ENCODE measurements at places on chromosomes 6 and 20.
A peak's percentile ranks its signal among the peaks of the same experiment; 100 is the strongest.

GRCh38 chr6:160194808-160195207 is 63.8 kb downstream of the SLC22A2 start:
- no peak for DNase-seq

DNA sequence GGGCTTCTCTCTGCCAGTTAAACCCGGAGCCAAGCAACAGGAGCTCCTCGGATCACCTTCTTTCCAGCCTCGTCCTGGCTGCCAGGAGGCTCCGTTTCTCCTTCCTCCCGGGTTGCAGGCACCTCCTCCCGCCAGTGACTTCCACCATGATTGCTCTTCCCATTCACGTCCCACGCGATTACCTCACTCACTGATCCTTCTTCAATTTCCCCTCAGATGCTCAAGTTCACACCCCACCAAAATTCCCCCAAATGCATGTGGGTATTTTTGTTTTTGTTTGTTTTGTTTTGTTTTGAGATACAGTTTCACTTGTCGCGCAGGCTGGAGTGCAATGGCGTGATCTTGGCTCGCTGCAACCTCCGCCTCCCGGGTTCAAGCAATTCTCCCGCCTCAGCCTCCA is 25.1 kb downstream of the KCNQ2 start:
- DNase-seq: no peak

DNA sequence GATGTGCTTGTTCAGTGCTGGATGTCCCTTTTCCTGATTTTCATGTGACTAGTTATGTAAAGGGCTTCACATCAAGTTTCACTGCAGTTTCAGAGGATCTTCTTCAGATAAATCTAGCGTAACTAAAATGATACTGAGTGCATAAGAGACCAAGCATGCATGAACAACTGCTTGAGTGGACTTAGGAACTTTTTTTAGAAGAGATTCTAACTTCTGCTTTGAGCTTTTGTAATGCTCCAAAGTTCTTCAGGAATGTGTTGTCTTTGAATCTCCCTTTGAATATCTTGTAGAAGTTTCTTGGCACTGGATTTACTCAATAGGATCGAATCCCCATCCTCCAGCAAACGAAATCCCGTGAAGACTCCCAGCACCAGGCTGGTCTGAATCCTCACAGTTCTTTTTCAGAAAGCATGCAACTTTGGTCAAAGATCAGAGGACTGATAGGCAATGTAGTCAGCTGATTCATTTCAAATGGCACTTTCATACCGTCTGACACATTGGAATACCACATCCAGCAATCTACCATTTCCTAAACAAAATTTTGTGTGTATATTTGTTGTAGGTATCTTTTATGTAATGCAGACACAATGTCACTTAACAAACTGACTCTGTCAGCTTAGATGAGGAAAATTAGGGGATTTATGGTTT is 33.2 kb downstream of the ENPP1 start:
- no peak for DNase-seq

- DNase-seq: peak; percentile 52
Measured at GRCh38 chr20:36666181-36666740, 20.3 kb upstream of the SLA2 start.

DNA sequence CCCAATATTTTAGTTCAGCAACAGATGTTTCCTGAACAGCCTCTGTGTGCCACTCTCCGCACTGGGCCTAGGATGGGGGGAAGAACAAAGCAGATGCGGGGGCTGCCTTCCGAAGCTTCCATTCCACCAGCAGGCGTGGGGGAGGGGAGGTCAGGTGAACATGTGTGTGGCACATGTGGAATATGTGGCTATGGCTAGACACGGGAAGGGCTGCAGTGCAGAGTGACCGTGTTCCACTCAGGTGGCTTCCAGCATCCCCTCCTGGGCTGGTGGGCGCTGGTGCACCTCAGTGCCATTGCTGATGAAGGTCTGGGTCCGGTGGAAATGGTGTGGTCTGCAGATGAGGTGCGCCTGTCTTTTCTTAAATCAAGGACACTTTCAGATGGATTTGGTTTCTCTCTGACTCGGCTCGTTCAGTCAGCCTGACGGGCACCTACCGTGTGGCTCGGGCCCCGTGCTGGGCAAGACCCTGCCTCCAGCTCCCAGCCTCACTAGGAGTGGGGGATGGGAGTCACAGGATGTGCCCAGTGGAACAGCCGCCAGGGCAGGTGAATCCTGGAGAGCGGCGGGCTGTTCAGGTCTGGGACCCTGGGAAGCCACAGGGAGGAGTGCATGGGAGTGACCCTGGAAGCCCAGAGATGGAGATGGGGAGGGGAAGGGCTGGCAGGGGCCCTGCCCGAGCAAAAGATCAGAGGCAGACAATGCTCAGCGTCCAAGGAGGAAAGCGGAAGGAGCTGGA is 111.0 kb downstream of the SYCP2 start:
- DNase-seq: no peak

- no peak for DNase-seq
Measured at GRCh38 chr20:62345681-62346370, 21.3 kb downstream of the LAMA5 start.

DNA sequence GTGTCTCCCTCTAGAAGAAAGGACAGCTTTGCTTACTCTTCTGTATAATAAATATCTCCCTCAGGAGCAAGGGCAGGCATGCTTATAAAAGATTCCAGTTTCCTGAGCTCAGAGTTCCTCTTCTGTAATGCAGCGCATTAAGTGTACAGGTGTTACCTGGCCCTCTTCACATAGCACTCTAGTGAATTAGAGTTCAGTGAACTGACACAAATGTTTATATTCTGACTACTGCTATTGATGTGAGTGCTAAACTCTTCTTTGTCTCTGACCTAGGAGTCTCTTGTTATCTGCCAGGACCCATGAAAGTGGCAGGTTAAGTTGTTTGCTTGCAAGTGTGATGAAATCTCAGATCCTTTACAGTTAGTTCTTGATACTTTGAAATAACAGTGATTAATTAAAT is 33.5 kb downstream of the CYB5R4 start:
- DNase-seq: no peak

DNA sequence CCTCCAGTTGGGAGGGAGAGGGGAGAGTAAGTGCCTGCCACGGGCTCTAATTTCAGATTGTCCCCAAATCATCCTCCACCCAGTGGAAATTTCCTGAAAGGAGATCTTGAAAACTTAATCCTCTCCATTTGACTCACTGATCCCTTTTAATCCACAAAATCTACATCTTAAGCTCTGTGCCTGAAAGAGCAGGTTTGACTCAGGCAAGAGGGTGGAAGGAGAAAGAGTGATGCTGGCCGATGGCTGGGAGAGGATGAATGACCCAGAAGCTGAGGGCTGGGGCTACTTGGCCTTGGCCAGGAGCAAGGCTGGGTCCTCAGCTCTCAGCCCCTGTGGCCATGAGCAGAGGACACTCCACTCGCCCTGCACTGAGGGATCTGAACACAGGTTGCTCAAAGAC is 8.1 kb downstream of the BPIFA2 start:
- no peak for DNase-seq

- DNase-seq: peak; percentile 10
Measured at GRCh38 chr20:45985573-45985972, 13.6 kb upstream of the ZNF335 start.

DNA sequence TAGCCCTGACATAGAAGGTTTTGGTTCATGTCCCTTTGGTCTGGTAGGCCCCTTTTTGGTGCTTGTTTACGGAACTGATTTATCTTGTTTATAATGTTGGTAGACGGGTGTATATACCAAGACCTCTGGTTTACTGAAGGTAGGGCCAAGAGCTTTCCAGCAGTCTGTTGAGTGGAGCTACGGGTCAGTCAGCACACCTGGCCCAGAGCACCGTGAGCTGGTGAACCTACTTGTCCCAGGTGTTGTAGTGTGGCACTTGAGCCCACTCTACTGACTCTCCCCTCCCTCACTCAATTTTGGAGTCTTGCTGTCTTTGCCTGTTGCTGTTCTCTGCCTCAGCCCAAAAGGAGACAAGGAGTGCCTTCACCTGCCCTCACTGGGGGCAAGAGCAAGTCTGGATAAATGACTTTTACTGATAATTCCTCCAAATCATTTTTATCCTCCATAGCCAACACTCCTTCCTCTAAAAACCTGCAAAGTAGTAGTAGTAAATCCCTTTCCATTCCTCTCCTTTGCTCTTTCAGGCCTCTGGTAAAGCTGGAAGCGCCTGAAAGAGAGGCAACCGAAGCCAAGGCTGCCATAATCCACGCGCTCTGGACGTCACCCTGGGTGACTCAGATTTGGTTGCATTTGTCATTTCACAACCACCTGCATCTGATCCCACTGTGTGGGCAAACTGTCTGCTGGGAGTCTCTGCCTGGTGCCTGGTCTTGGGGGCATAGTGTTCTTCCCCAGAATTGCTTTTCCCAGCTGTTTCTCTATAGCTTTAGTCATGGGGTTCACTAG is 22.2 kb downstream of the RREB1 start:
- no peak for DNase-seq

DNA sequence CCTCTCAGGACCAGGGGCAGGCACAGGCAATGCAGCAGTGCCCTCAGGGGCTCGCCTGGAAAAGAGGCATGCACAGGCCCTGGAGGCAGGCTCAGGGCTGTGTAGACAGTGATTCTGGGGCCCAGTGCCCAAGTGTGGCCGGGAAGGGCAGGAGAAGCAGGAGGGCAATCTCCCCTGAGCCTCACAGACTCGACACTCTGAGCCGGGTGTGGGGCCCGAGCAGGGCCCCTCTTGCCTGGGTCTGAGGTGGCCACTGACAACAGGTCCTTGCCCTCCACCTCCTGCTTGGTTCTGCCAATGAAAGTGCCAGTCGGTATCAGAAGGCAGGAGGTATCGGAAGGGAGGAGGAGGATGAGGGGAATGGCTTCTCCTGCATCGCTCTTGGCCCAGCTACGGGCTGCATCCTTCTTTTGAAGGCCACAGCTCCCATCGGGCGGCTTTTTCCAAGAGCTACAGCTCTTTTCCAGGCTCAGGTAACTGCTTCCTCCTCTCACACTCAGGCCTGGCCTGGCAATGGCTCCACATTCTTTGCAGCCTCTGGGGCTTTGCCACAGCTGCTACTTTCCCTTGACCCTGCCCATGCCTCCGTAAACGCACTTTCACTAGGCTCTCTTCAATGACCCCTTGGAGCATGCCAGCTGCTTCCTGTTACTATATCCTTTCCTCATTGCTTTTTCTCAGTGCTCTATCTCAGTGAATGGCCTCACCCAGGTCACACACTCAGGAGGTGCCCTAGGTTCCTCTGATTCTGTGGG is 24.5 kb downstream of the GABRR2 start:
- no peak for DNase-seq

GRCh38 chr20:32112841-32113240 is 3.3 kb downstream of the TM9SF4 start:
- DNase-seq: no peak

GRCh38 chr6:46509063-46509462 is 17.8 kb upstream of the RCAN2 start:
- DNase-seq: no peak

Measured in lung microvascular endothelial cell (primary cell).